ENCODE measurements at places on chromosomes 2 and 18.

GRCh38 chr2:234133004-234133403 is 82.5 kb downstream of the SPP2 start:
- no peak for DNase-seq

- DNase-seq = no peak
Observed at GRCh38 chr18:9156604-9157249, 20.1 kb downstream of the ANKRD12 start.

DNA sequence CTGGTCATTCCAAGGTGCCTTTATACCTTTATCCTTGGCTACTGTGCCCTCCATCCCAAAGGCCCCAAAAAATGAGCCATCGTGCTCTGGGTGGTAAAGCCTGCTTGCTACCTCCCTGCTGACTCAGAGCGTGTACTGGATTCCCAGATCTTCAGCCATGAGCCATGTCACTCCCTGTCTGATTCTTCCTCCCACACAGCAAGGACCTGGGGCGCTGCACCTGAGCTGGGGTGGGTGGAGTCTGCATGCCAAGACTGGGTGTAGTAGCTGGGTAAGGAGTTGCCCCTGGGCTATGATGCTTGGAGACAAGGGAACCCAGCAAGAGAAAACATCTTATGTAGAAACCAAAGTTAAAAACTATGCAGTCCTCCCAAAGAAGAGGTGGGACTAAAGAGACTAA is 37.2 kb upstream of the APCDD1 start:
- DNase-seq = no peak

GRCh38 chr2:72892506-72893173 is 5.4 kb downstream of the SPR start:
- peak; percentile 58 for DNase-seq

DNA sequence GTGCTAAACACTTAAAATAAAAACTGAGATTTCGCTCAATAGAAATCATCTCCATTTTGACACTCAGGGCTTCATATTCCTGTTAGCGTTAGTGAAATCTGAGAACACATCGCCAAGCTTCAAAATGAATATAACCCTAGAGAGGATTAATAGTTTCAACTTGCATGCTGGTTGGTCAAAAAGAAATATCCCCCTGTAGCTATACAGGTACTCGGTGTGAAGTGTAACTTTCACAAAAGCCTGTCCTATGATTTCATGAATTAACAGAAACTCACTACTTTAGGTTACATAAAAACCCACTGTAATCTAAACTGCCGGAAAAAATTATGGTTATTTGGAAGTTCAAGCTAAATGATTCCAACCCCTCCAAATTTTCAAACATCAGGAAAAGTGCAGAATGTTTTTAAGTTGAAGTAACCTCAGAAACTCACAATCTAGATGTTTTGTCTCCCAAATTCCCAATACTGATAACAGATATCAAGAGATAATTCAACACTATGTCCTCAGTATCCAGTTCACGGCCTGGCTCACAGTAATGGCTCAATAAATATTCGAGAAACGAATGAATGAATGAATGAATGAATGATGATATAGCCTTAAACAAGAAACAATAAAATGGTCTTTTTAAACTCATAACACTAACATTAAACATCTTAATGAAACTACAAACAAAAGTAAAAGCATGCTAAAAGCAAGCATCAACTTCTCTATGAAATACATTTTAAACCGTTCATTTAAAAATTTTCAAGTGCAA is 2.5 kb downstream of the TLK1 start:
- DNase-seq = no peak

Data from erythroblast (primary cell).